ENCODE measurements at places on chromosomes 2 and 18.

DNA sequence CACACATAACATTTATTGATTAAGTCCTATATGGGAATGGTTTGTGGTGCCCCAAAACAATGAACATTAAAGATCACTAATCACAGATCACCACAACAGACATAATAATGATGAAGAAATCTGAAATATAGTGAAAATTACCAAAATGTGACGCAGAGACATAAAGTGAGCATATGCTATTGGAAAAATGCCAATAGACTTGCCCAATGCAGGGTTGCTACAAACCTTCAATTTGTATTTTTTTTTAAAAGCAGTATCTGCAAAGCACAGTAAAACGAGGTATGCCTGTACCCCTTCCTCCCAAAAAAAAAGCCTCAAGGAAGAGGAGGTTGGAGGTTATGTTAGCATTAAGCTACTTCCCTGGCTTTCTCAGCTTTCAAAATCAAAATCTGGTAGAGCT, 131.1 kb downstream of the RBMS1 start:
- no peak for DNase-seq

DNA sequence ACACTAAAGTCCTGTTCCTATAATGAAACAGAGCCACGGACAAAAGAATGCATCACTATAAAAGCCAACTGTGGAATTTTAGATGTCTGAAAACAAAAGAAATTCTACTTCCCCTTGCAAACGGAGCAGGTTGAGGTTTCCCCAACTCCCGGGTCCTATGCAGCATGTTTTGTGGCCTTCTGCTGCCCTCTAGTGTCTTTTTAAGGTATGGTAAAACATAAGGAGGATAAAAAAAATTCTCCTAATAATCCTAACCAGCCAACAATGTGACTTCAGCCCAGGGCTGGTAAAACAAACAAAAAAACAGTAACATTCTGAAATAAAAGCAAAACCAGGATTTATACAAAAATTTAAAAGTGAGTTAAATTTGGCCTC, 539.5 kb downstream of the NRXN1 start:
- DNase-seq: peak; percentile 66

GRCh38 chr2:232416521-232417470, 10.2 kb downstream of the ALPG start:
- no peak for DNase-seq

DNA sequence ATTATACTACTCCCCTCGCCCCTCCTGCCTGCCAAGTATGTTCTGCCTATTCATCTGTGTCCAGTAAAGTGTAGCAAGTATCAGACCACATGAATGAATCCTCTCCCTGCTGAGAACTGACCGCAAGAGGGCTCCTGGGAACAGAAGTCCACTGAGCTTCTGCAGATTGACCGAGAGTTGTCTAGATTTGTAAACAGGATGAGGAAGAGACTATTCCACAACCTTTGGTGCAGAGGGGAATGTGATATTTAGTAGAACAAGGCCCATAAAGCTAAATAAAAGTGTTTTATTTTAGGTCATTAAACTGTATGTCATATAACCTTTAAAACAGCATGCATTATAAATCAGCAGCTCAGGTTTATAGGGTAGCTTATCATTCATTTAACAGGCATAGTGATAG, 377.0 kb downstream of the DCC start:
- DNase-seq: no peak

GRCh38 chr2:218363736-218364135, 7.1 kb downstream of the CATIP start:
- no peak for DNase-seq

- DNase-seq: peak; percentile 98
These were observed 11.3 kb downstream of the STK17B start for GRCh38 chr2:196160101-196160500.

DNA sequence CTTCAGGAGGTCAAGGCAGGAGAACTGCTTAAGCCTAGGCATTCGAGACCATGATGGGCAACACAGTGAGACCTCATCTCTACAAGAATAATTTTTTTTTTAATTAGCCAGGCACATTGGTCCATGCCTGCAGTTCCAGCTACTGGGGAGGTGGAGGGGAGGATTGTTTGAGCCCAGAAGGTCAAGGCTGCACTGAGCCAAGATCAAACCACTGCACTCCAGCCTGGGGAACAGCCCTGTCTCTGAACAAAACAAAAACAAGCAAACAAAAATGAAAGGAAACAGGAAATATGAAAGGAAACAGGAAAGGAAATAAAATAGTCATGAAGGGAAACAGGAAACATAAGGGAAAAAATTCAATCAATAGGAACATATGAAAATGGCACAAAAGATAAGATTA, 64.7 kb upstream of the TMEM247 start:
- DNase-seq: no peak

GRCh38 chr18:74476140-74476539, 19.0 kb upstream of the DIPK1C start:
- no peak for DNase-seq

- DNase-seq: no peak
These were observed 193.0 kb downstream of the TTC32 start for GRCh38 chr2:19708776-19709175.

DNA sequence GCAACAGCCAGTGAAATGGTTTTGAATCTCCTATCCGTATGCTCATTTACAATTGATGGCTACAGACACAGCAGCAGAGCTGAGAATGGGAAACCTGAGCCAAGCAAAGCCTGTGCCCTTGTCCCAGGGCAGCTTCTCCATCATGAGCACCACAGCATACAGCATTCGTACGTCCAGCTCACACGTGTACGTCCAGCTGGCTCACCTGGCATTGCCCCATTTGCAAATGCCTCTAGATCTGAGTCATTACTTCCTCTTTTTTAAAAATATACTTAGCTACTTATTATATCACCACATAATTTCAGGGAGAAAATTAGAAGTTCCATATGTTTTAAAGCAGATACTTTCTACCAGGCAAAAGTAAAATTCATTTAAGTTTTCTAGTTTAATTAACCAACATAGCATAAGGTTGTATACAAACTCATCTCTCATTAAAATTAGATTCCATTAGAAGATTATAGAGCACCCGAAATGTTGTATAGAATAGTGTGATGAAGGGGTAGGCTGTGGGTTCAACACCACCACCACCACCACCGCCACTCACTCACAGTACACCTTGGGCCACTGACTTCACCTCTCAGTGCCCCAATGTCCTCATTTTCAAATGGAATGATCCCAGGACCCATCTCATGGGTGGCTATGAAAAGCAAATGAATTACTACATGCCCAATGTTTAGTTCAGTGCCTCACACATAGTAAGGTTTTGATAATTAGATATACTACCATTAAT, 31.4 kb upstream of the TMEM177 start:
- DNase-seq: peak; percentile 65

- DNase-seq: no peak
These were observed 97.3 kb downstream of the TACR1 start for GRCh38 chr2:75102011-75102410.

GRCh38 chr2:225824748-225825449, 425.4 kb downstream of the NYAP2 start:
- no peak for DNase-seq

DNA sequence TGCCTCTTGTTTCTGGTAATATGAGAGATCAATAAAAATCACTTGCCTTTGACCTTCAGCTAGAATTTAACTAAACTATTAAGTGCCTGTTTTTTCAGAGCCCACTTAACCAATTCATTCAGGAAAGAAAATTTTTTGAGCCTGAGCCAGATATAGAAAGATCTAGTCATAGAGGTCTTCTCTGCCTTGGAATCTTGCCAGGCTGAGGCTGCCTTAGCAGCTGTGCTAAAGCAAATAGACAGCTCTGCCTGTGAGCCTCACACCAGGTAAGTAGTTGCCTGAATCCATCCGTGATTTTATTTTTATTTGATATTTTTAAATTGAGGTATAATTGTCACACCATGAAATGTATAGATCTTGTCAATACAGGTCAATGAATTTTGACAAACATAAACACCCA, 27.4 kb downstream of the EVX2 start:
- DNase-seq: no peak

All from MV-4-11 (cell line).